AML-193 (cell line): ENCODE measurements at places on chromosomes 11 and 22.

DNA sequence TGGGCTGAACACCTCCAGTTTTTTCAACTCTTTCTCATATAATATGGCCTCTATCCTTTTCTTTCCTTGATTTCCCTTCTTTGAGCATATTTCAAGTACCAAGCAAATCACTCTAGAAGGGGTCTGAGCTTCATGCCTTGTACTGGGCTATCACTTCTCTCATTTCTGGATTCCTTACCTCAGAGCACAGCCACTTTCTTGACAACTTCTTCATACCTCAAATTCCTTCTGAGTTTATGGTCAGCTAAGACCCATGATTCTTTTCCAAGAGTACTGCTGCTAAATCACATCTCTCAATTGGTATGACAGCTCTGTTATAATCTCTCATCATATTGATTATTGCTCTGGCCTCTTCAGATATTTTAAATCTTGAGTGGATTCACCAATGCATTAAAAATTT is 224.8 kb upstream of the ZBED5 start:
- no peak for DNase-seq

DNA sequence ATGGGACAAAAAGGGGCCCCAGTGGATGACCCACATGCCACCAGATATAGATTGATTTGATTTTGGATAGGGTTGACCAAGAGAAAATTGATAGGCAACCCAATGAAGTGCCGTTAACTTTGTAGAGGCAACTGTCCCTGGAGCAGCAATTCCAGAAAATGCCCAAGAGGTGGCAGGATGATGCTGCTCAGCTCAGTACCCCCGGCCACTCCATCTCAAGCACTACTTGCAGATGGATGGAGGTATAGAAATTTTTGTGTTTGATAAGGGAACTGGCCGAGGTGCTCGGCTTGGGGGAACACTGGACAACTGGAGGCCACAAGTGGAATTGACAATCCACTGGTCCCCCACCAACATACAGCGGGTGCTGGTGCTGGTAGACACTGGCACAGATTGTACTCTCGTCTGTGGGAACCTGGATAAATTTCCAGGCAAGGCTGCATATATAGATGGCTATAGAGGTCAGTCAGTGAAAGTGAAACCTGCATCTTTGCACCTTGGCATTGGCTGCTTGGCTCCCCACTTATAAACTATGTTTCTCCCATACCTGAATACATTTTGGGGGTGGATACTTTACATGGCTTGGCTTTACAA is 86.3 kb downstream of the CCDC83 start:
- DNase-seq = peak; percentile 57

DNA sequence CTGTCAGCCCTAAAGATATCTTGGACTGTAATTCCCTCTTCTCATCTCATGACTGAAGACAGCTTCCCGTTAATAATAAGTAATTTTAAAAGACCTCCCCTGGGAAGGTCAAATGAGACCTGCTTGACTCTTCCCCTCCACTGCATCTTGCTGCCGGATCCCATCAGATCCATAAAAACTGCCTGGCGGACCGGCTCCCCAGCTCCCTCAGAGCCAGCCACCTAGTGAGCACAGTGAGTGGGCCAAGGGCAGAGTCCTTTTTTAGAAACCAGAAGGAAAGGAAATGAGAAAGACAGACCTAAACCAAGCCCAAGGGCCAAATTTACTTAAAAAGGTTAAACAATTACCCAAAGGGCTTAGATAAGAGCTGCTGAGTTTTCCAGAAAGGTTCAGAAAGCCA is 595.3 kb downstream of the OPCML start:
- DNase-seq = no peak

DNA sequence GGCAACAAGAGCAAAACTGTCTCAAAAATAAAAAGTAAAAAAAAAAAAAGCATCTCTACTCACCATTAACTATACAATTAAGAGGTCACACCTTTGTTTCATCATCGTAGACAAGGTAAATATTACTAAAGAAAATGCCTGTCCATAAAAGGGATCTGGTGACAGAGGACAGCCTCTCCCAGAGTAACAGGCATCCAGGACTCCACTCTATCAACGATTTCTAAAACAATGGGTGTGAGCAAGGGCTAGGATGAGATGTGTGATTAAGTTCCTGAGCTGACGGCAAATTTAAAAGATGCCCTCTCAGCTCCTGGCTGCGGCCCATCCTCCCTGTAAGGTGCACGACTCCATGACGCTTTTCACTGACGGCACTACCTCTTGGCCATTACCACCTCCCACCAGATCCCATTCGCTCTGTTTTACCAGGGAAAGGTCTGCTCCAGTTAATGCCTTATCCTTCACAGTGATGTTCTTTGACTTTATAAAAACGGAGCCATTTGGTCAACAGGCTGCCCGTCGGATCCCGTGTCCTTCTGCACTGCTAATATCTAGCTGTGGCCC is 2.3 kb upstream of the TMEM45B start:
- DNase-seq = no peak

DNA sequence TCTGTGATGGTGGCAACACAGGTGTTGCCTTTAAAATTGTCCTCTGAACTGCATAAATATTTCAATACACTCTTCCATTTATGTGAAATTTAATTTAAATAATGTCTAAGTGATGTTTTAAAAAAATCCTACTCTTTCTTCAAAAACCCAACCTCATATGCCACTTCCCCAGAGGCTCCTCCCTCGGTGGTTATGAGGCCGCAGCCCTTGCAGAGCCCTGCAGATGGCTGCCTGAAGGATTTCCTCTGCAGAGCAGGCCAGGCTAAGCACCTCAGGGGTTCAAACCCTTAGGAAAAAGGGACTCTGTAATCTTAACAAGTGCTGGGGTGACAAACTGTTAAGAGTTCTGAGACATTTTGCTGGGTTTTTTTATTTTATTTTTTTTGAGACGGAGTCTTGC is 25.2 kb downstream of the MORC2 start:
- no peak for DNase-seq
